Heart right ventricle (tissue), 16 donors: ENCODE measurements at places on chromosomes 11 and 22. TPM values are rescaled to one million over a fixed set of nuclear protein-coding genes. Genes with fewer than 3 reads are reported as not detected.

The VWCE gene
- polyA plus RNA-seq: 1.2 TPM

The ADM2 gene
- polyA plus RNA-seq: 0.29 TPM

The SERGEF gene
- polyA plus RNA-seq: 105 TPM

The B3GAT1 gene
- 0.04 TPM for polyA plus RNA-seq

The RFPL3 gene
- polyA plus RNA-seq: not detected

The BIK gene
- 0.28 TPM for polyA plus RNA-seq

The C11orf24 gene
- polyA plus RNA-seq: 54.2 TPM

The TBRG1 gene
- 19.1 TPM for polyA plus RNA-seq

The GGTLC3 gene
- not detected for polyA plus RNA-seq

The SART1 gene
- polyA plus RNA-seq: 160 TPM

The ACTN3 gene
- not detected for polyA plus RNA-seq
